Tibial nerve (tissue), 4 donors: ENCODE measurements at places on chromosomes 6 and 20. TPM values are rescaled to one million over a fixed set of nuclear protein-coding genes. Genes with fewer than 3 reads are reported as not detected.

The TPBG gene
- total RNA-seq, result 12.0 TPM

The METTL24 gene
- 0.87 TPM for total RNA-seq

The PDYN gene
- total RNA-seq, result not detected

The TGM3 gene
- total RNA-seq, result not detected

The TPX2 gene
- total RNA-seq, result 2.7 TPM

The CDH4 gene
- 0.87 TPM for total RNA-seq

GRCh38 chr20:50569864-50570836 is 60.0 kb downstream of the PTPN1 start:
- H3K4me1 ChIP-seq, result peaks cover 3% of the 10 kb centered on the region
- H3K36me3 ChIP-seq, result peaks cover 14% of the 10 kb centered on the region
- no peak overlapping the region for H3K27ac ChIP-seq
- DNase-seq, result no peak

- no peaks in the 10 kb centered on the region for H3K36me3 ChIP-seq
- no peak overlapping the region for H3K4me3 ChIP-seq
- DNase-seq, result no peak
- no peaks in the 10 kb centered on the region for H3K4me1 ChIP-seq
- H3K27me3 ChIP-seq, result no peaks in the 10 kb centered on the region
Measured at GRCh38 chr6:15775741-15776140, 112.9 kb upstream of the DTNBP1 start.

GRCh38 chr20:13173201-13173600 is 47.9 kb upstream of the ISM1 start:
- no peak for DNase-seq
- H3K4me1 ChIP-seq, result no peaks in the 10 kb centered on the region
- no peak overlapping the region for H3K4me3 ChIP-seq
- no peak overlapping the region for H3K27ac ChIP-seq
- H3K27me3 ChIP-seq, result no peaks in the 10 kb centered on the region

GRCh38 chr6:68891419-68891818 is 256.3 kb downstream of the ADGRB3 start:
- DNase-seq, result no peak
- H3K36me3 ChIP-seq, result no peaks in the 10 kb centered on the region
- H3K27me3 ChIP-seq, result no peaks in the 10 kb centered on the region
- H3K27ac ChIP-seq, result no peak overlapping the region

GRCh38 chr6:165769884-165770283 is 106.8 kb upstream of the PDE10A start:
- no peak for DNase-seq
- H3K27ac ChIP-seq, result no peak overlapping the region
- H3K4me3 ChIP-seq, result no peak overlapping the region
- no peaks in the 10 kb centered on the region for H3K36me3 ChIP-seq
- no peaks in the 10 kb centered on the region for H3K27me3 ChIP-seq

DNA sequence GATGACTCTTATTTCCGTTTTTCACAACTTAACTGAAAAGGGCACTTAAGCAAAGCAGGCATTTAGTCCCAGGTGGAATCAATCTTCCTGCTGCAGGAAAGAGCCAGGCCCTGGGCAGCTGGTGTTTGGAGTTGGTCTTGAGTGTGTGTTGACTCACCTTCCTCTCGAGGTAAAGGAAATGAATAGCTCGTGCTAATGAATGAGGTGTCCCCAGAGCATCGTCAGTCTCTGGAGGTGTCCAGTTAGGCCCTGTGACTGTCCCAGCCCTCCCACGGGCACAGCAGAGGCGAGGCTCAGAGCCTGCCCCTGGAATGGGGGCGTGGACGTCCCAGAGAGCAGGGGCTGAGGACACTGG is 277.7 kb downstream of the NRN1 start:
- H3K27me3 ChIP-seq, result no peaks in the 10 kb centered on the region
- no peak overlapping the region for H3K27ac ChIP-seq
- no peak overlapping the region for H3K4me3 ChIP-seq
- no peaks in the 10 kb centered on the region for H3K4me1 ChIP-seq
- no peak for DNase-seq
- no peaks in the 10 kb centered on the region for H3K36me3 ChIP-seq

- no peak overlapping the region for H3K4me3 ChIP-seq
- no peaks in the 10 kb centered on the region for H3K36me3 ChIP-seq
- no peaks in the 10 kb centered on the region for H3K27me3 ChIP-seq
- H3K4me1 ChIP-seq, result no peaks in the 10 kb centered on the region
Measured at GRCh38 chr6:70874181-70874913, 82.5 kb downstream of the B3GAT2 start.
